ENCODE measurements at places on chromosomes 2 and 18.

DNA sequence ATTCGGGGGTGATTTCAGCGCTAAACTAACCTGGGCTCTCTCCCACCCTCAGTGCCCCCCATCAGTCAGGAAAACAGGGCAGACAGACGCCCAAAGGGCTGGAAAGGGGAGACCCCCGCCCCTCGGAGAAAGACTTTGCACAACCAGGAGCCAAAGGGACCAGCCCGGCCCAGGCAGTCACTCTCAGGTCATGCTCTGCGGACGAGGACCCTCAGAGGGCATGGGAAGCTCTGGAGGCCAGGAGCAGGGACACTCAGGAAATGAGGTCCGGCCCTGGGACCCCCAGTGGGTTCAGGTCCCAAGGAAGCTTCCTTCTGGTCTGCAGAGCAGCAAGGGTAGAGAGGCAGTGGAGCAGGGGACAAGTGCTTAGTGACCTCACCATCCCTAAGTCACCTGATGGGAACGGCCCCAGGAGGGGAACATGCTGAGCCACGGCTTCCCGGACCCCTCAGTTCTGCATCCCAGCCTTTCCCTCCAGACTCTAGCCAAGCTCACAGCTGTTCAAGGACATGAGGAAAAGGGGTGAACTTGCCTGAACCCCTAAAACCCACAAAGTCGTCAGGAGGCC lies 88.0 kb upstream of the GPC1 start:
- no peak for DNase-seq

- no peak for DNase-seq
Measured at GRCh38 chr2:199336546-199336945, 121.2 kb downstream of the SATB2 start.

- DNase-seq, result no peak
Measured at GRCh38 chr18:62018759-62019041, 125.9 kb upstream of the RNF152 start.

GRCh38 chr18:73458186-73458964 lies 590.6 kb upstream of the NETO1 start:
- no peak for DNase-seq

DNA sequence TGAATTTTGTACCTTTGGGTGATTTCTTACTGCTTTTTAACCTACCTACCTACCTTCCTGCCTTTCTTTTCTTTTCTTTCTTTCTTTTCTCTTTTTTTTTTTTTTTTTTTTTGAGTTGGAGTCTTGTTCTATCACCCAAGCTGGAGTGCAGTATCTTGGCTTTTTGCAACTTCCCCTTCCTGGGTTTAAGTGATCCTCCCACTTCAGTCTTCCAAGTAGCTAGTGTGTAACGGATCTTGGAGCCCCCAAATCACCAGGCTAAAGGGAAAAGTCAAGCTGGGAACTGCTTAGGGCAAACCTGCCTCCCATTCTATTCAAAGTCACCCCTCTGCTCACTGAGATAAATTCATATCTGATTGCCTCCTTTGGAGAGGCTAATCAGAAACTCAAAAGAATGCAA lies 61.3 kb downstream of the DDX18 start:
- no peak for DNase-seq

- DNase-seq, result peak; percentile 38
Measured at GRCh38 chr2:174573621-174574081, 24.0 kb downstream of the WIPF1 start.

DNA sequence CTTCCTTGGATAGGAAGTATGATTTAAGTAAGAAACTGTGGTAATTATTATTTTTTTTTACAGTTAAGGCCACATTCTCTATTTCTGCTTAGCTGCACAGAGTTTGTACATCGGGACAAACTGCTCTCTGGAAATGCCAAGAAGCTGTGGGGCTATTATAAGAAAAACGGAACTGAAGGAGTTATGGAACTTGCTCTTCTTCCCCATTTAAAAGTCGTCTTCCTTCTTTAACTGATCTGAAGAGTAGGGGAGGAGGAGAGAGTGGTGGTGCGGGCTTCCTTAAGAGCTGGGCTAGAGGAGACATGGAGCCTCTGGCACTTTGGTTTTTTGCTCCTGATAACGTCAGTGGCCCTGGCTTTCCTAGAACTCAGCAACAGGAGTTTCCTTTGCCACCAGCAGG lies 54.4 kb downstream of the RAB31 start:
- no peak for DNase-seq

DNA sequence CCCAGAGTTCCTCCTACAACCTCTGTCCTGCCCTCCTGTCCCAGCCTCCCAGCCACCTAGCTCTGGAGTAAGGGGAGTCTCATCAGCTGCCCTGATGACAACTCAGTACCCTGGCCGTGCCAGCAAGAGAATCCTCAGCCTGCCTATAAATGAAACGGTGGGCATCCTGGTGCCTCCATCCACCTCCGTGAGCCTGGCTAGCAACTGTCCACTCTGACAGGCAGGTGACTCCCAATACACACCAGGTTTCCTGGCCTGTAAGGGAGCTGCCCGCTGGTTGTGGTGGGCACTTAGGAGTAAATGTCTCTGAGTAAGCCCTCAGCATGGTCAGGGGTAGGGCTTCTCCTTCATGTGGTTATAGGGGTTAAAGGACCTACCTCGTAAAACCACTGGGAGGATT lies 81.5 kb downstream of the XDH start:
- no peak for DNase-seq

GRCh38 chr2:232892221-232892620 lies 22.2 kb downstream of the SNORC start:
- no peak for DNase-seq

GRCh38 chr2:146251328-146251727 lies 1593.5 kb upstream of the ACVR2A start:
- no peak for DNase-seq

- no peak for DNase-seq
Measured at GRCh38 chr2:40554665-40555294, 102.9 kb upstream of the SLC8A1 start.

DNA sequence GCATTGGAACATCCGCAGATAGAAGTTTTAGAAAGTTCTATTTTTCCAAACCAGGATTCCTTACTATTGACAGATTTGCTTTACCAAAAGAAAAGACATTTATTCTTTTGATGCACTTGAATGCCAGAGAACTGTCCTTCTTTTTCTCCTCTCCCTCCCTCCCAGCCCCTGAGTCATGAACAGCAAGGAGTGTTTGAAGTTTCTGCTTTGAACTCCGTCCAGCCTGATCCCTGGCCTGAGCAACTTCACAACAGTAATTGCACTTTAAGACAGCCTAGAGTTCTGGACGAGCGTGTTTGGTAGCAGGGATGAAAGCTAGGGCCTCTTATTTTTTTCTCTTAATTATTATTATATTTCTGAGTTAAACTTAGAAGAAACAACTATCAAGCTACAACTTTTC lies 33.6 kb downstream of the APCDD1 start:
- no peak for DNase-seq

GRCh38 chr2:42602218-42602875 lies 33.9 kb downstream of the MTA3 start:
- DNase-seq, result no peak

- no peak for DNase-seq
Measured at GRCh38 chr2:128314348-128315121, 4.1 kb downstream of the HS6ST1 start.

DNA sequence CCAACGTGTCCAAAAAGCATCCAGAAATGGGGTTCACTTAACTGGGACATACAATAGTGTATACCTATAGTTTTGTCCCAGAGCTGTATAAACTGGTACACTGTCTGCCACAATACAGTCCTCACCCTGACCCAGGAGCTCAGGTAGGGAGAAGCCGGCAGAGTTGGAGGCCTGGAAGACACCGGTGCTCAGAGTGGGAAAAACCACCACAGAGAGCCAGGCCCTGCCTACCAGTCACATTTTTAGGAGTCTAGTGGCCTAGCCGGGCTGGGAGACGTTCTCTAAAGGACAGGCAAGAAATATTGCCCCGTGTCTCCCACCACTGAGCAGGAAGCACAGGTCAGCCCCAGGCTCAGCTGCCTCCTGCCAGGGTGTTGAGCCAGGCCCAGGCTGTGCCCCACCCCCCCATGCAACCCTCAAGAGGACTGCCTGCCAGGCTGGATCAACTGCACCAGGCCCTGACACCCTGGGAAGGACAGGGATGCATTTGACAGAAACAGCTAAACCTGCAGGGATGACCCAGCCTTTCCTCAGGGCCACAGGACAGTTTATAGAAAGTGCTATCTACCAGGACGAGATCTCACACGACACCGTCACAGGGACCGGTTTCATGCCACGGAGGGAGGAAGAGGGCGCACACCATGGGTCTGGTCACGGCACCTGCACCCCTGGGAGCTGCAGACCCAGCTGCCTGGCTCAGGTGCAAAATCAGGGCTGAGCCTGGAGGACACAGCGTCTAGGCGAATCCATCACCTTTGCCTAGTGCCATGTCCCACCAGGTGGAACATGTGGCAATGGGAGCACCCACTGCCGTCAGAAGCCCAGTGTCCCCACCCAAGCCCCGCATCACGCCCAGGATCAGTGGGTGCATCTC lies 89.9 kb downstream of the TMEM18 start:
- no peak for DNase-seq

DNA sequence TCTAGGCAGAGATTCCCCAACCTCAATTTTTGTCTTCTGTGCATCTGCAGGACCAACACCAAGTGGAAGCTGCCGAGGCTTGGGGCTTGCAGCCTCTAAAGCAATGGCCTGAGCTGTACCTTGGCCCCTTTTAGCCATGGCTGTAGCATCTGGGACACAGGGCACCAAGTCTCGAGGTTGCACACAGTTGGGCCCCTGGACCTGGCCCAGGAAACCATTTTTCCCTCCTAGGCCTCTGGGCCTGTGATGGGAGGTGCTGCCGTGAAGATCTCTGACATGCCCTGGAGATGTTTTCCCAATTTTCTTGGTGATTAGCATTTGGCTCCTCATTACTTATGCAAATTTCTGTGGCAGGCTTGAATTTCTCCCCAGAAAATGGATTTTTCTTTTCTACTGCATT lies 105.7 kb upstream of the LDAH start:
- DNase-seq, result no peak

DNA sequence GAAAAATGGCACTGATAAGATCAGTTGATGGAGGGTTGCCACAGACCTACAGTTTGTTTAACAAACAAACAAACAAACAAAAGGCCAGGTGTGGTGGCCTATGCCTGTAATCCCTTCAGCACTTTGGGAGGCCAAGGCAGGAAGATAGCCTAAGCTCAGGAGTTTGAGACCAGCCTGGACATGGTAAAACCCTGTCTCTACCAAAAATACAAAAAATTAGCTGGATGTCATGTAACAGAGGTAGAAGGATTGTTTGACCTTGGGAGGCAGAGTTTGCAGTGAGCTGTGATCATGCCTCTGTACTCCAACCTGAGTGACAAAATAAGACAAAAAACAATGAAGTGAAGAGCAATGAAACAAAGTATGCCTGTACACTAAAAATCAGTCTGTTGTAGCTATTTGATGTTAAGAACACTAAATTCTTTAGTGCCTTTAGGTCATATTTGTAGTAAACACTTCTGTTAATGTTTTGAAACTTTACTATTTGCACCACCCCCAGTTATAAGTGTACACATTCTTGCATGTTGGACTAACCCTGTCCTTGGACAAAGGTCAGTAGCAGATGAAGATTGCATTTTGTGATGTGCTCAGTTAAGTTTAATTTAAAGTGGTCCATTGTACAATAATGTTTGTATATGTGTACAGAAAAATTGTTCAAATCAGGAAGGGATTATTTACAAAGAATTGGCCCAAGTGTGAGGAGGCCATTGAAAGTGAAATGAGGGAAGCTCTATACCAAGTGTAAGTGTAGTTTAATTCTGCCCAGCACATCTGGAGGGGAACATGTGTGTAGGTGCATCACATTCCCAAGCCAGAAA lies 73.9 kb downstream of the KYNU start:
- DNase-seq, result no peak

DNA sequence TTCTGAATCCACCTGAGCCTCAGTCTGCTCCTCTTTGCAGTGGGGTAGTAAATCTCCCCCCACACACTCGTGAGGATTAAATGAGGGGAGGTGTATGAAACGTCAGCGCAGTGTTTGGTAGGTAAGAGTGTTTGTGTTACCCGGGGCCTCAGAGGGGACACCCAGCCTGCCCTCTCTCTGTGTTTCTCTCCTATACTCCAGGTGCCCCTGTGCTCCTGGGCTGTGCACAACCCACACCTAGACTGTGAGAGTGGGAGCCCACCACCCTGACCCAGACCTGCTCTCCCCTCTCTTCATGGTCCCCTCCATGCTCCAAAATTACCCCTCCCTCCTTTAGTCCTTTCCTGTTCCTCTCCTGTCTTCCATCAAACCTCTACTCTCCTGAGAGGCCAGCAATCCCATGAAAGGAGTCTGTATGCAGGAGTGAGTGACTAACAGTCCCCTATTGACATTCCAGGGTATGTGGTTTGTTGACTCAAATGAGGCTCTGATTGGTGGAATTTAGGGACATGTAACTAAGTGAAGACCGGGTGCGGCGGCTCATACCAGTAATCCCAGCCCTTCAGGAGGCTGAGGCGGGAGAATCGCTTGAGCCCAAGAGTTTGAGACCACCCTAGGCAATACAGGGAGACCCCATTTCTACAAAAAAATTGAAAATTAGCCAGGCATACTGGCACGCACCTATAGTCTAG lies 10.4 kb downstream of the CIB4 start:
- no peak for DNase-seq

DNA sequence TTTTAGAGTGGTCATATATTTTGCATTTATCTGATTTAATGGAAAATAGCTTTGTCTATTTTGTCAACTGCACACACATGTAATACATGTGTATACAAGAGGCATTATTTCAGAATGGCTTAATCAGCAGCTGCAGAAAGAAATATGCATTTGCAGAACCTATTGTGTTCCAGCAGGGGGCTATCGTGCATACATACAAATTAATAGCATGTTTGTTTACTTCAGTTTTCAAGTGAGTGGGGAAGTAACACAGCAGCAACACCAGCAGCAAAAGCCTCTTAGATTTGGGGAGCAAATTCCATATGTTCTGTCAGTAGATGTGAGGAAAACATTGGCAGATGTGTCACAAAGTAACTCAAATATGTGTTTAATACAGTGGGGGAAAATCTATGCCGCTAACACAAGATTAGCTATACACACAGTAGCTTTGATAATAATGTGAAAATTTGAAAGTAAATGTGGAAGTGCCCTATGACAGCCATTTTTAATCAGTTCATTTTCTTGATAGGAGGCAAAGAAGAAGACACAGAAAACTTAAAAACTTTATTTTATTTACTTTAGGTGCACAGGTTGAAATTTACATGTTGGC lies 218.1 kb downstream of the WDR7 start:
- no peak for DNase-seq

Measured in T follicular helper cell (primary cell).